ENCODE measurements at places on chromosomes 2 and 18.

DNA sequence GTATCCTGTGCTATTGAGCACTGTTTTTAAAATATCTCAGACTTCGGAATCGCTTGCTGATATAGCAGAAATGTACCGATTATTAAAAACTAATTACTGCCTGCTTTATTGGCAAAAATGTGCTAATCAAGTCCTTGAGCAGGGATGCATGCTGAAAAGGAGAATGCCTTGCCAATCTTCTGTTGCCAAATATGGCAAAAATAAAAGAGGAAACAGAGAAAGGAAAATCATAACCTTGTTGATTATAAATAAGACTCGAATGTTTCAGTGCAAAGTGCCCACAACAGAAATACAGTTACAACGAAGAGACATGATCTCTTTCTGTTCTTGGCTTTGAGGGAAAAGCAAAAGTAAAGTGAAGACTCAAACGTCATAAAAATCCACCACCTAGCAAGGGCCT, 248.5 kb downstream of the TMEM182 start:
- DNase-seq, result no peak

- DNase-seq, result no peak
These were observed 1112.5 kb downstream of the TSN start for GRCh38 chr2:122867941-122868340.

DNA sequence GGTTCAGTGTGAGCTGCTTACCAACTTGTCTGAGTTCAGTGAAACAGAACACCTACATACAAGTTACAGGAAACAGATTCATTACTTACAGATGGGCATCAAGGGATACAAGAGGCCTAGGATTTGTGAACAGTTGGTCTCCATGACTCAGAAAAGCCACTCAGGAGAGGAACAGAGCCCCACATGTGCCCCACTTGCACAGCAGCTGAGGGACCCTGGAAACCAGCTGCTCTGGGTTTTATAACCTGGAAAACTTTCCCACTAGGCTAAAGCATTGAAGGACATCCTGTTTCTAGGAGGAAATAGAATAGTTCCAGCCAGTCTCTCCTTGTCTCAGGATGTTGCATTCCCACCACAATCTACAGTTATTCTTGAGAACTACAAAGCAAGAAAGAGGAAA, 530.0 kb downstream of the ZNF804A start:
- no peak for DNase-seq

DNA sequence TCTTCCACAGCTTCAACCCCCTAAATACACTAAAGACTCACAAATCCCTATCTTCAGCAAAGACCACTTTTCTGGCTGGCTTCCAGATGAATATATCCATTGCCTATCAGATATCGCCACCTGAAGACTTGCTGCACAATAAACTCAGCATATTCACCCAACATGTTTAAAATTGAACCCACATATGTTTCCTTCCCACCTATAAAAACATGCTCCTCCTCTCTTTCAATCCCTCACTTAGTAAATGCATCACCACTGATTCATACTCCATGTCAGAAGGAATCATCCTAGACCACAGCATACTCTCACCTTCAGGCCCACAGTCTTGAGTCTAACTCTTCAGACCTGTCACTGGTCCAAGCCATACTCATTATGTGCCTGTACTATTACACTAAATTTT, 5.3 kb downstream of the SPC25 start:
- no peak for DNase-seq

GRCh38 chr2:163646687-163647086, 89.1 kb downstream of the FIGN start:
- DNase-seq, result no peak

GRCh38 chr2:168895771-168896170, 5.3 kb upstream of the G6PC2 start:
- DNase-seq, result no peak
